ENCODE measurements at places on chromosomes 3 and 15.

DNA sequence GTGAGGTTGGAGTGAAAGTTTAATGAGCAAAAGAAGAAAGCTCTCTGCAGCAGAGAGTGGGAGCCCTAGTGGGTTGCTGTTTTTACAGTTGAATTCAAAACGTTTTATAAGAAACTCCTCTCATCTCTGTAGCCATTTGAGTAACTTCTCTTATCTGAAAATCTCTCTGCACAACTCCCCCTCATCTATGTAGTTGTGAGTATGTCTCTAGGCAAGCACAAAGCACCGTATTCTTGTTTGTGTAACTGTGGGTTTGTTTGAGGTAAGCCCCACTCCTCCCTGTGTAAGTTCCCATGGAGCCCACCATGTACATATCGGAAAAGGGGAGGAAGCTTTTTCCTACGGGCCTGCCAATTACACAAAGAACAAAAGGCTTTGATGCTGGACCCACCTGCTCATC, 56.5 kb upstream of the GOLGA6L2 start:
- no peak for DNase-seq

GRCh38 chr3:163521261-163521660, 1557.0 kb downstream of the SI start:
- no peak for DNase-seq

DNA sequence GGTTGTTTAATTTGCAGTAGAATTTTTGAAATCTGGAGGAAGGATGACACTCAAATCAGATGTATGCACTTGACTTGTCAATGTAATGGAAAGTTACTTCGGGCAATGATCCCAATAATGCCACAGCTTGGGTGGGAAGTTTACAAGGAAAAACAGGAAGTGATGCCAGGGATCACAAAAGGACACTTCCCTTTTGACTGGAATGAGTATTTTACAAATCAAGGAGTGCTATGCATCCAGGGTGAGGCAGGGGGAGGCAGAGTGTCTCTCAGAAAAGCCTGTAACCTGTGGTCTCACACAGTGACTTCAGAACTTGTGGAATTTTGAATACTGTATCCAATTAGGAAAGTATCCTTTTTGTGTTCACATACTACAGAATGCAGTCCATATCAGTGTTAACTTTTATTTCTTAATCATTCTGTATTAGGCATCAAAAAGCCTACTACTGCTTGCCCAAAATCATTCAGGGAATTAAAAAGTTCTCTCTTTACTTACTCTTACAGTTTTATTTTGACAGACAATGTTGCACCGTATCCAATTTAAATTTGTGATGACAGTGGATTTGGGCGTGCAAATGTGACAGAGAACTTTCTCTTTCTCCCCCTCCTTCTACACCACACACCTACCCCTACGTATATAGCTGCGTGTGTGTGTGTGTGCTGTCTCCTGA, 445.1 kb downstream of the MECOM start:
- DNase-seq = no peak

- DNase-seq = no peak
Observed at GRCh38 chr15:55683376-55683775, 59.6 kb downstream of the PRTG start.

DNA sequence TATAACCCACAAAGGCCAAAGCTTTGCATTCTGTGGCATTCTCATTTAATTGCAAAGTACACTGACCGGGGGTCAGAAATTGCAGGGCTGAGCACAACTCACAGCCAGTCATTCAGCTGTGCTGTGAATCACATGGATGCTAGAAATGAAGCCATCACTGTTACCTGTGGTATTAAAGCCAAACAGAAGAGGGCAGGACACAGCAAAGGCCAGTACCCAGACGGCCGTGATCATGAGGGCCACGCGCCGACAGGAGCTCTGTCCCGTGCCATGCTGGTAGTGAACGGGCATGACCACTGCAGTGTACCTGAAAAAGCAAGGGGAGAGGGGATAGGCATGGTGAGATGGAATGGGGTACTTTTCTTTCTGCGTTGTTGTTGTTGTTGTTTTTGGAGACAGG, 31.6 kb downstream of the DRD3 start:
- DNase-seq = no peak

- DNase-seq = no peak
Observed at GRCh38 chr3:153274561-153274960, 112.5 kb downstream of the RAP2B start.

DNA sequence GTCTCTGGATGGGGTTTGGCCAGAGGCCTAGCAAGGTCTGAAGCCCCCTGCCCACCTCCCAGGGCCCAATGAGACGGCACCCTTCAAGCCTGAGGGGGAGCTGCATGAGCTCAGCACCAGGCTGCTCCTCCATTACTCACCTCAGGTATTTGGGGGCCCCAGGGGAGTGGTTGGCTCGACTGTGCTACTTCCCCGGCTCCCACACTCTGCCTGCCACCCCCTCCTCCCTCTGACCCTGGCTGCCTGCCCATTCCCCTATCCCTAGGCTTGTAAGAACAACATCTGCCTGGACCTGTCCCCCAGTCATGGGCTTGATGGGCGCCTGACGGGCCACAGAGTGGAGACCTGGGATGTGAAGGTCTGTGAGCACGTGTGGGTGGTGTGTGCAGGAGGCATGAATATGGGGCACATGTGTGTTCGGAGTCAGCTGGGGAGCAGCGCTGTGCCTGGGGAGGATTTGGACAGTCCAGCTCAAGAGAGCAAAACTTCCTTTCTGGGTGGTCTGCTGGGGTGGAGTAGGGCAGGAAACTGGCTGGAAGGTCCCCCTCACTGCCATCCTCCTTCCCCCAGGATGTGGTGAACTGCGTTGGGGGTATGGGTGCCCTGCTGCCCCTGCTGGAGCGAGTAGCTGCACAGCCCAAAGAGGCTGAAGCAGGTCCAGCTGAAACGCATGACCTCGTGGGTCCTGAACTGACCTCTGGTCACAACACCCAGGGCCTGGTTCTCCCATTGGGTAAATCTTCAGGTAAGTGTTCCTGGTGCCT, 17.4 kb downstream of the NBEAL2 start:
- DNase-seq = no peak

GRCh38 chr3:93931597-93932229, 42.0 kb downstream of the PROS1 start:
- DNase-seq = no peak

DNA sequence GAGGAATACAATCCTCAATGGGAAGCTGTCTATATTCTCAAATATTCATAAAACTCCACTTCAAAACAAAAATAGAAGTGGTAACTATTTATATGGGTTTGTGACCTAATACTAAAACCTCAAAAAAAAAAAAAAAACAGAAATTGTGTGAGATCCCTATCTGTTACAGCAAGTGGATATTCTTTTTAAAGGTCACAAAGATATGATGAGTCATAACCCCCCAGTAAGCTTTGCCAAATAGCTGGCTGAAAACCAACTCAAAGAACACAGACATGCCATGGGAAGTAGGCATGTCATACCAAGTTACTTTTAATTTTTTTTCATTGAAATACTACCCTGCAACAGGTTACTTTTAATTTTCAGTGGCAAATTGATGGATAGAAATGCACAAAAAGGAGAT, 62.5 kb downstream of the CBLB start:
- DNase-seq = peak; percentile 40

DNA sequence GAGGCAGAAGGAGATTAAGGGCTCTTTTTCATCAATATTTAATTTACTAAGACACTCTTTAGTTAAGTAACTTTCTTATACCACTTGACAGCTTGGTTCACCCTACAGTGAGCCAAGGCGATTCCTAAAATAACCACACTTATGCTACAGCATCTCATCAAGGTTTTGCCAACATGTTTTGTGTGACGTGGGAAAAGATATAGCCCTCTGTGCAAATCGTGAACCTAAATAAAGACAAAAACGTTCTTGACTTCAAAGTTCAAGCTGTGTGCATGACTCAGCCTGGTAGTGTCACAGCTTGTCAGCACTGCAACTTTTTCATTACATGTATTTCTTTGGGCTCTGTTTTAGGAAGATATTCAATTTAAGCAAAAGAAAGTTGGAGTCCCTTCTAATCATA, 297.0 kb upstream of the EPHA3 start:
- peak; percentile 7 for DNase-seq

DNA sequence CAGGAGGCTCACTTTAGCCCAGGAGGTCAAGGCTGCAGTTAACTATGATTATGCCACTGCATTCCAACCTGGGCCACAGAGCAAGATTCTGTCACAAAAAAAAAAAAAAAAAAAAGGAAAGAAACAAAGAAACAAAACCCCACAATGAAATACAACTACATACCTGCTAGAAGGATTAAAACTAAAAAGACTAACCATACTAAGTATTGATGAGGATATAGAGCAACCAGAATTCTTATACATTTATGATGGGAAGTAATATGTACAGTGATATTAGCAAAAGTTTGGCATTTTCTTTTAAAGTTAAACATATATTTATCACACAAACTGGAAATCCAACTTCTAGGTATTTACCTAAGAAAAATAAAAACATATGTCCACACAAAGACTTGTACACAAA, 40.2 kb upstream of the FOXB1 start:
- DNase-seq = no peak
